ENCODE measurements at places on chromosomes 16 and 17. TPM values are rescaled to one million over a fixed set of nuclear protein-coding genes. Genes with fewer than 3 reads are reported as not detected.
A peak's percentile ranks its signal among the peaks of the same experiment; 100 is the strongest.

KRTAP4-6 gene
- not detected for total RNA-seq

KIF19 gene
- total RNA-seq = 0.29 TPM

TEKT1 gene
- total RNA-seq = 0.18 TPM

MEFV gene
- 5.5 TPM for total RNA-seq

GRCh38 chr17:42554250-42555121 lies 1.8 kb downstream of the HSD17B1 start:
- DNase-seq = peak; percentile 88

DNA sequence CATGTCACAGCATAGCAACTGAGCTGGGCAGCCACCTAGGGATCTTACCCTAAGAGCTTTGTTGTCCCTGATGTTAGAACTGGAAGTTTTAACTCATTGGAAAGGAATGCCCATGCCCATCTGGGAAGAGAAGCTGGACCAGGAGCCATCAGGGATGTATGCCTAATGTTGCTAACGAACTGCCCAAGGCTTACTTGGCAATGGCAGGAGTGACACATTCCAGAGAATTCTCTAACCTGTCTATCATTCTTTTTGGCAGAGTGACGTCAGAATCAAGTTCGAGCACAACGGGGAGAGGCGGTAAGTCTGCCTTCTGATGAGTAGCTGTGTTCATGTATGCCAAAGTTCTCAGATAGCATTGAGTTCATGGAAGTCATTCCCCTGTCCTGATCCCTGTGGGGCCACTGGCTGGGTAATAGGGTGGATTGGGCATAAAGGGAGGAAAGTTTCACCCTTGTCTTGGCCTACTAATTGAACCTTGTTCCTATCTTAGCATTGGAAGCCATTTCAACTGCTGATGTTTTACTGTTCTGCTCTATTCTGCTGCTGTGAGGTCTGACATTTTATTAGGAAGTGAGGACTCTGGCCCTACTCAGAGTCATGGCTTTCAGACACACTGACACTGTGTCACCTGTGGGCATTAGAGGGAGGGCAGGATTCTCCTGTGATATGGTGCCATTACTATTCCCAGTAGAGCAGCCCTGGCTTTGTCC lies 23.7 kb downstream of the MAP3K3 start:
- no peak for DNase-seq

DNA sequence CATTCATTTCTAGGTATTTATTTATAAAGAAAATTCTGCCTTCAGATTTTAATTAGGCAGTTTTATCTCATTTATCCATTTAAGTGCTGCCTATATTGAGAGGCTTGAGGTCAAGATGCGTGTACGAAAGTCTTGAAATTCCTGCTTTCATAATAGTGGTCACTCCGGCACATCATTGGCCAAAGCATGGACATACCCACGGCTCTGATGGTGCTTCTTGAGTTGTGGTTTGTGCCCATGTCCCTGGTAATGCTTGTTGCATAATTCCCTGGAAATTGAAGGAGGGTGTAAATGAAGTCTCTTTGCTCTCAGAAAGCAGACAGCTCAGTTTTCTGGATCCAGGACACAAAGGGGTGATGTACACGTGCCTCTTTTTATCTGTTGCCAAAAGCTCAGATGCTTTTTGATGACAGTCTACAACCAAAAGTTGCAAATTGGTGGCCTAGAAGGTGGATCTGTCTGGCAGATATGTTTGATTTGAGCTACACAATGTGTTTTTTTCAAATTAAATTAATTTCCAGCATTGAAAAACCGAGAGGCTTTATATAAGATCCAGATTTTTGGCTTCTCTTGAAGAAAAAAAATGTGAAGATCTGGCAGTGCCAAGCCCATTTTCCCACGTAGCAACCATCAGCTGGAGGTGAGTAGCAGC lies 94.4 kb downstream of the SHISA9 start:
- DNase-seq = no peak

DNA sequence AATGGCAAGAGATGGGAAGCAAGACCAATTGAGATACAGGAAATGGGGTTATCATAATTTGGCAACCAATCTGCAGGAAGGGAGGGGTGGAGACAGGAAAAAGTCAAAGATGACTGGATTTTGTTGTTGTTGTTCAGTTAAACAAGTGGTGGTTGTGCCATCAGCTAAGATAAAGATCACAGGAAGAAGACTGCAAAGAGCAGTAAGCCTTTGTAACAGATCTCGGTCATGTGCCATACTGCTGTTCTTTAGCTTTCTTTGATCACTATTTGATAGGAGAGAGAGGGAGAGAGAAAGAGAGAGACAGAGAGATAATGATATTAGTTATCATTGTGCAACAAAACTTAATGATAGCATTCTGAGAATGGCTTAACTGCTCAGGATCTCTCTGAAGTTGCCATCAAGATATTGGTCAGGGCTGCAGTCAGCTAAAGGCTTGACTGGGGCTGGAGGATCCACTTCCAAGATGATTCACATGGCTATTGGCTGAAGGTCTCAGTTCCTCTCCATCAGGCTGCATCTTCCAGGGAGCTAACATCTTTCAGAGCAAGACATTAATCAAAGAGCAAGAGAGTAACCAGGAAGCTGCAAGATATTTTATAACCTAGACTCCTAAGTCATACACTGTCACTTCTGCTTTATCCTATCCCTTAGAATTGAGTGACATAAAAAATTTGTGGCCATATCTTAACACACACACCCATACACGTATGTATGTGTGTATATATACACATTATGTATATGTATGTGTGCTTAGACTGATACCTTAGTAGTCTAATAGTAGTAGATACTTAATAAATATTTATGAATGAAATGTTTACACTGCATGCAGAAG lies 405.0 kb downstream of the SHISA9 start:
- no peak for DNase-seq

- peak; percentile 80 for DNase-seq
Observed at GRCh38 chr17:27888945-27889344, 4.2 kb downstream of the LYRM9 start.

DNA sequence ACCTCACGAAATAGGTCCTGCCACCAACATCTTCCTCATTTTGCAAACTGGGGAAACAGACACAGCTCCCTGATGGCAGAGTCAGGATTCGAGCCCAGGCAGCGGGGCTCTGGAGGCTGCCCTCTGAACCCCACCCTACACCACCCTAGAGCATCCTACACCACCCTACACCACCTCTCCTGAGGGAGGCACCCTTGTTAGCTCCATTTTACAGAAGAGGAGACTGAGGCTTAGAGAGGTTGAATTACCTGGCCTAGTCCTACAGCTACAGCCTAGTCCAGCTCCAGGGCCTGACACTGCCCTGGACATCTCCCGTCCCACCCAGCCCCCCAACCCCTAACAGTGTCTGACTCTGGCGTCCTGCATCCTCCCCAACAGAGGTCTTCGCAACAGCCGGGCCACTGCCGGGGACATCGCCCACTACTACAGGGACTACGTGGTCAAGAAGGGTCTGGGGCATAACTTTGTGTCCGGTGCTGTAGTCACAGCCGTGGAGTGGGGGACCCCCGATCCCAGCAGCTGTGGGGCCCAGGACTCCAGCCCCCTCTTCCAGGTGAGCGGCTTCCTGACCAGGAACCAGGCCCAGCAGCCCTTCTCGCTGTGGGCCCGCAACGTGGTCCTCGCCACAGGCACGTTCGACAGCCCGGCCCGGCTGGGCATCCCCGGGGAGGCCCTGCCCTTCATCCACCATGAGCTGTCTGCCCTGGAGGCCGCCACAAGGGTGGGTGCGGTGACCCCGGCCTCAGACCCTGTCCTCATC lies 3.2 kb upstream of the NECAB2 start:
- DNase-seq = no peak

- no peak for DNase-seq
Observed at GRCh38 chr16:81514568-81515258, 70.1 kb downstream of the CMIP start.

DNA sequence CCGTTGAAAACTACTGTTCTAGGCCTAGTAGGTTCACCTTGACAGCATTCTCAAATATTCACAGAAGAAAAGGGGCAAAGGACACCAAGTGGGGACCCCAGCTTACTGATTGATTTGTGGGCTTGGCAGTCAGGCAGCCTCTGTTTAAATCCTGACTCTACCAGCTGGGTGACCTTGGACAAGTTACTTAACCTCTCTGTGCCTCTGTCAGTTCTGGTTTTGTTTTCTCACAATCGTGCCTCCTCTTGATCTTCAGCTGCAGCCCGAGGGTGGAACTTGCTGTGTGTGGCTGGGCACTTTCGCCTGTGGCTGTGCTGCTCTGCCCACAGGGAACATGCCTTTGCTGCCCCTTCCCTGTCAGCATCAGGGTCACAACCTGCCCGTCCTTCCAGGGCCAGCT lies 17.8 kb downstream of the RAP1GAP2 start:
- no peak for DNase-seq

DNA sequence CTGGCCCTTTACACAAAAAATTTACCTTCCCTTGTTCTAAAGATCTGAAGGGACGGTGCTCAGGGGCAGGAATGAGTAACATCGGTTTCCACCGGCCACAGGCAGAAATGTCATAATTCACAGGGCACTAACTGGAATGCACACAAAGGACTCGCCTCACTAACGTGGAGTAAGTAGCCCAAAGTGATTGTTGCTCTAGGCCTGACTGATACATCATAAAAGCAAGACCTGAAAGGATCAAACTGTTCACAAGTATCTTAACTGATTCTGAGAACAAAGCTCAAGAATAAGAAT lies 8.9 kb upstream of the TCF25 start:
- DNase-seq = no peak

GRCh38 chr17:29588562-29589411 lies 661 bp downstream of the GIT1 start:
- no peak for DNase-seq

GRCh38 chr17:12737740-12738469 lies 51.4 kb upstream of the ARHGAP44 start:
- no peak for DNase-seq

- no peak for DNase-seq
Observed at GRCh38 chr17:43714465-43715149, 44.0 kb downstream of the SOST start.

- no peak for DNase-seq
Observed at GRCh38 chr17:66276328-66276937, 26.0 kb upstream of the PRKCA start.

Data from adrenal gland (tissue), 19 donors.